CD4-positive, alpha-beta T cell treated with Interferon alpha-2 for 1 hour (primary cell): ENCODE measurements at places on chromosomes 4 and X.

DNA sequence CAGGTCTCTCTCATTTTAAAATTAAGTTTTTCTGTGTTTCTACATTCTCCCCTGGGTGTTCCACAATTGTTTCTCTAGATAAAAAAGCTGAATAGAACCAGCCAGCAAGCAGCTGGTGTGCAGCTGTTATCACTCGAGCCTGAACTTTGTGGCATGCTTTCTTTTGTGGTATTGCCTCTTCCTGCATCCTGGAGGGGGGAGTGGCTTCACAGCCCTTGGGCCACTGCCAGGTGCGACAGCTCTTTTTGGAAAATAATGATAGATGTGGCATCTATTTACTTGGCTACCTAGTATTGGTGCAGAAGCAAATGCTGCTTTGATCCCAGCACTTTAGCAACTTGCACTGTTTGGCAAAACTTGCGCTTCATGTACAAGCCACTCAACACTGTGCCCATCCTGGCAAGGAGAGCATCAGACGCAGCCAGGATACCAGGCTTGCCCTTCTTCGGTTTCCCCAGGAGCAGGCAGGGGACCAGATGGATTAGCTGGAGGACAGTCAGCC is 69.4 kb downstream of the HMGB2 start:
- peak; percentile 9 for DNase-seq

DNA sequence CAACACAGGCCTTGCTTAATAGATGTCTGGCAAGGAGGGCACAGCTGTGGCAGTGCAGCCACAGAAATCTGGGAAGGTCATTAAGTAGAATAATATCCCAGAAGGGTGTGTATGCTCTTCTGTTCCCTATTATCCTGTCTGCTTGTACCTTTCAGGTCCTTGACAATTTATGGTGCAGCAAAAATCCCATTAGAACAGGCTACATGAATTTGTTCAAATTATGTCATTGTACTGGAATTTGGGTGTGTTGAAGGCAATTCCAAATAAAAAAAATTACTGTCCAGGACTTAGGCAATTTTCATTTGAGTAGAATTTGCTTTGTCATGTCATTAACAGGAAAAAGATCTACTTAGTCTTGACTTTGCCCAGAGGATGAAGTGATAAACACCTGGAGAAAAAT is 192.1 kb downstream of the IDS start:
- no peak for DNase-seq

DNA sequence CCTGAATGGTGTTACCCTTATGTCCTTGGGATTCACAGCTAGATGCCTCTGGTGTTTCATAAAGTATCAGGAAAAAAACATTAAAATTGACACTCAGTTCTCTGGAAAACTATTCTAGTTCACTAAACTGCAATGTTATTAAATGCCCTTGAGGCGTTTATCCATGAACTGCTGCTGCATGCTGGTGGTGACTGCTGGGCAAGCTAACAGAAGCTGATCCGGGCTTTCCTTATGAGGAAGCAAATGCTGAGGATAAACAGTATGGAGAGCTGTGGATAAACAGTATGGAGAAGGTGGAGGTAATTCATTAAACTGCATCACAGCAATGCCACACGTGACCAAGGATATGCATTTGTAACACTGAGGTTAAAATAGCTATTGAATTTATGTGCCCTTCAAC is 227.0 kb downstream of the NR3C2 start:
- DNase-seq: no peak

DNA sequence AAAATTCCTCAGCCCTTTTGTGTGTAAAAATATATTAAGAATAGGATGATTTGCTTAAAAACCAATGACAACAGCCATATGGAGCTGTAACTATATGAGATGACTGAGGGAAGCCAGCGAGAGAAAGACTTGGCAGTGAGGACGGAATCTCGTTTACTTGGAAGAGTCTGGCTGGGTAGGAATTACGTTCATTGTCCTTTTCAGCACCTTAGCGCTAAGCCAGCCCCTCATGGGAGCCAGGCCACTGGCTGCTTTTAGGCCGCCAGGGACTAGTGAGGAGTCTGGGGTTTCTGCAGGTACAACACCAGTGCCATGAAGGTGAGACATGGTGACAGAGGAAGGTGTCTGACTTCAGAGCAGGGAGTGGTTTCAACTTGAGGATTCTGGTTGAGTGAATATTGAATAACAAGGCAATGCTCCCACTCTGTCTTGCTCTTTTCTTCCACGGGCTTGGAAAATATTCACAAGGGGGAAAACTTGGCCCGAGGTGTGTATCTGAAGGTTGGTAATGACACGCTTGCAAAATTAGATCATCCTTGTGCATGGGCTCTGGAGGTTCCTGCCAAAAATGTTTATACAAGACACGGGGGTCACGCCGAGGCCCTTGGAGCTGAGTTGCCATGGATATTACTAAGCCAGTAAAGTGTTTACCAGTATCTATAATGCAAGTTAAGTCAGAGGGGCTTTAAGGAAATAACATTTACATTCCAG is 17.4 kb downstream of the KLF3 start:
- no peak for DNase-seq

- DNase-seq: no peak
Measured at GRCh38 chr4:88660446-88661294, 37.0 kb downstream of the NAP1L5 start.

DNA sequence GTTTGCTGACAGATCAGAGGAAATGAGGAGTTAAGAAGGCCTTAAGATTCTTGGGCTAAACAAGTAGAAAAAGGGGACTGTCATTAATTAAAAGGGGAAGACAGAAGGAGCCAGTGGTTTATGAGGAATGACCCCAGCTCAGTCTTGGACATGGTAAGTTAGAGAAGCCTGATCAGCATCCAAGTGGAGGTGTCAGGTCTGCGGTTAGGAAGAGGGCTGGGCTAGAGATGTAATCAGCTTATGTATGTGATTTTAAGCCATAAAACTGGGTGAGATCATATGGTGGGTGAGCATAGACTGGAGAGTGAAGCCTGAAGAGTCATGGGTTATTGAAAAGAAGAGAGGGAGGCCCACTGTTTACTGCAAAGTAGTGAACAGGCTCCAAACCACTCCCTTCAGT is 246.1 kb downstream of the NR3C2 start:
- DNase-seq: no peak

- DNase-seq: no peak
Measured at GRCh38 chr4:184641022-184641421, 8.2 kb downstream of the CASP3 start.

DNA sequence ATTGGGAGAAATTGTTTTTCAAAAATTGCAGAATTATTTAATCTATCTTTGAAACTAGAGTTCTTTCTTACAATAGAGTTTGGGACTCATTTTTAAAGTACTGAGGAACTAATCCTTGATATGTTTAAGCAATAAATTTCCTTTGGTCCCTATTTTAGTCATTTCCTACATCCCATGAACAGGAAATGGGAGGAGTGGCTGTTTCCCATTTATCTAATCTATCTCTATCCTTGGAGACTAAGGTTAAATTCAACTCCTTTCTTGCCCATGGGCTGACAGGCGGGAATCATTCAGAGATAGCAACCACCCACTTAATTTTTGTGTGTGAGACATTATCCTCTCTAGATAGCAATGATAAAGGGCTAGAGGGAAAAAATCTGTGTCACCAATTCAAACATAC is 131.6 kb upstream of the EMCN start:
- no peak for DNase-seq

GRCh38 chr4:185837415-185838103 is 25.6 kb upstream of the SORBS2 start:
- no peak for DNase-seq

DNA sequence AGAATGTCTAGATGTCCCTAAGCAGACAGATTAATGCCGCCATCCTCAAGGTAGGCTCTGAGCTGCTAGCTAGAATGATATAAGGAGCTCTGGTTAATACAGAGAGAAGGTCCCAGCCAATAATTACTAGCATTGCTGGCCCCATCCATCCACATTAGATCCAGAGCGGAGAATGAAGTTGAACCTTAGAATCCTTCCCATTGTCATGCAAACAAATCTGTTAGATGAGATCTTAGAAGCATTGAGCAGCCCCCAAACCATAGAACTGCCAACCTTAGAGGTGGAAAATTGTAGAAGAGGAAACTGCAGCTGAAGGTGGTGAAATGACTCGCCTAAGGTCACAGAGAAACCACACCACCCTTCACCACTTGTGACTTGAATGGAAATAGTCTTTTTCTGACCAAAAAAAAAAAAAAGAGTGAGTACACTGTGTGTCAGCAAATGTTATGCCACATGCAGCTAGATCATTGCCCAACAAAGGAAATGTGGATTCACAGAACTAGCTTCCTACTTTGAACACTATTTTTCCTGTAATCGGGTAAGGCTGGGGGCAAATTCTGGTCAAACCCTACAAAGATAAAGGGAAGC is 162.1 kb downstream of the SMIM20 start:
- DNase-seq: peak; percentile 55

GRCh38 chr4:7034262-7035081 is 8.7 kb upstream of the TADA2B start:
- DNase-seq: no peak

DNA sequence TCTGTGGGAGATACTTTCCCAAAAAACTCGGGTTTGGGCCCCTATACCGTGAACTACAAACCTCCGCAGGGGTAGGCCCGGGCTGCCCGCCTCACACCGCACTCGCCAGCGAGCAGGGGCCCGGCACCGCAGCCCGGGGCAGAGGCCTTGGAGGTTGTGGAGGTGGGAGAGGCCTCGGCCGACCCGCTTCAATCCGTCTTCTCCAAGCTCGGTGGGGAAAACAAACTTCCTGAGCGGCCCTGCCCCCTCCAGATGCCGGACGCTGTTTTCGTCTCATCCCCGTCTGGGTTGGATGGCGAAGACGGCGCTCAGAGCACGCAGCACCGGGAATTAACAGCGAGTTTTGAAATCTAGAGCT is 442 bp upstream of the MCUB start:
- peak; percentile 12 for DNase-seq

DNA sequence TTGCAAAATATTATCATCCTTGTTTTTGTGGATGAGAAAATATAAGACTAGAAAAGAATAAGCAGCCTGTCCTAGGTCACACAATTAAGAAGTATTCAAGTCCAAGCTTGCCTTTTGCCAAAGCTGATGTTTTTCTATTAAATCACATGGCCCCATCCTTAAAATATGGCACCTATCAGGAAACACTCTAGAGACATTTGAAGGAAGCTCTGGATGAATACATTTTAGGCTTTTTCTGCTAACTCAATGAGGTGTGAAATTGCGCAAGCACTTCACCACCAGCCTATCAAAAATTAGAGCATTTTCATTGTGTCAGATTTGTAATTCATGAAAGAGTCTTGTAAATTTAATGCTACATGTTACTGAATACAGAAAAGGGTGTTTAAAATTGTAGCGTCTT is 251.1 kb upstream of the MAD2L1 start:
- no peak for DNase-seq

GRCh38 chr4:57425610-57426009 is 315.4 kb upstream of the IGFBP7 start:
- DNase-seq: no peak

DNA sequence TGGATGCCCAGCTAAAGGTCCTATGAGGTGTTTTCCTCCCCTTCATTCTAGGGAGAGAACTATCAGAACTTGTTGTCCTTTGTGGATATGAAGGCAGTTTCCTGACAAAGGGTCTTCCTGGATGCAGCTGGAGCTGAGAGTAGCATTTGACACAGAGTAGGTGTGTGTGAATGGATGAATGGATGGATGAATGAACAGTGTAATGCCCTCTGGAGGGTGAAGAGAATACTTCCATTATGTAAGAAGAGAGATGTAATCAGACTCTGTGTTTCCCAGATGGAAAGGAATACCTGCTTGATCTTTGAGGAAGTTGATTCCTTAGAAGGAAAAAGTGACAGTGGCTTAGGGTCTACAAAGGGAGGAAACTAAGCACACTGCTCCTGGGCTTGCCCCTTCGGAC is 55.4 kb upstream of the AADAT start:
- no peak for DNase-seq

DNA sequence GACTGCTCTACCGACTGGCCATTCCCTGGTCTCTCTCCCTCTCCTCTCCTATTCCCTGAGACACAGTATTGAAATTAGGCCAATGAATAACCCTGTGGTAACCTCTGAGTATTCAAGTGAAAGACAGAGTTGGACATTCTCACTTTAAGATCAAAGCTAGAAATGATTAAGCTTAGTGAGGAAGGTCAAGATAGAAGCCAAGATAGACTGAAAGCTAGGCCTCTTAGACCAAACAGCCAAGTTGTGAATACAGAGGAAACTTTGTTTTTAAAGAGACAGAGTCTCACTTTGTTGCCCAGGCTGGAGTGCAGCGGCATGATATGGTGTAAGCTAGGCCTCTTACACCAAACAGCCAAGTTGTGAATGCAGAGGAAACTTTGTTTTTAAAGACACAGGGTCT is 64.6 kb downstream of the KDM6A start:
- no peak for DNase-seq

DNA sequence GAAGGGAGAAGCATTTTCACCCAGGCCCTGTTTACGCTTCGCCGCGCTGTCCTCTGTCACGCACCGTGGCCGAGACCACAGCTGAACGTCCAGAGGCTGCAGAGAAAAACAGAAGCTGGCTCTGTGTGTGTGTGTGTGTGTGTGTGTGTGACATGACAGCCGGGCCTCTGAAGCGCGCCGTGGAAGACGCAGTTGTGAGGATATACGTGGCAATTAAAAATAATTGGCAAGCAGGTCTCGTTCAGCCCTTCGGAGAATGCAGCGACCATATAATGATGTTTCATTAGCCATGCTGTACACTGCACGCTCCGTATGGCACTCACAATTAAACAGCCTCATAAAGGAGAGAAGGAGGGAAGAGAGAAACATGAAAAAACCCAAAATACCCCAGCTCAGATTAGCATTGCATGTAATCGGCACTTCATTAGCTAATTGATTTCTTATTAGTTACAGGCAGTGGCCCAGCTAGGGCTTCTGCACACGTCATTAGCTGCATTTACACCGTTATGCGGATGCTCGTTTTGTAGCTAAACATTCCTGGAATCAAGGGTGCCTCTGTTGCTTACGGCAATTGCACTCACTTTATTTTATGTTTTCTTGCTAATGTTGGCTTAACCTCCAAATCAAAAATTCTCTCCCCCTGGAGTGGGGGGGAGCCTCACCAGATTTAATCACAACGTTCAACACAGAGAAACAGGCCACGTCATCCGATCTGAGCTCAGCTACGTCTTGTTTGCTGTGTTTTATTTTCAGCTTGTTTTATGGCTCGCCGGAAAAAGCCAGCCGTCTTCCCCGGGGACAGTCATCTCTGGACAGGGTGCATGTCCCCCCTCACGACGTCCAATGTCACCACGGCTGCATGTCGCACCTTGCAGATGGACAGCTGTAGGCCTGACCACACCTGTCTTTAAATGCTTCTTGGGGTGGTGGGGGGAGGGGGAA is 74.6 kb upstream of the SHOX start:
- DNase-seq: no peak

DNA sequence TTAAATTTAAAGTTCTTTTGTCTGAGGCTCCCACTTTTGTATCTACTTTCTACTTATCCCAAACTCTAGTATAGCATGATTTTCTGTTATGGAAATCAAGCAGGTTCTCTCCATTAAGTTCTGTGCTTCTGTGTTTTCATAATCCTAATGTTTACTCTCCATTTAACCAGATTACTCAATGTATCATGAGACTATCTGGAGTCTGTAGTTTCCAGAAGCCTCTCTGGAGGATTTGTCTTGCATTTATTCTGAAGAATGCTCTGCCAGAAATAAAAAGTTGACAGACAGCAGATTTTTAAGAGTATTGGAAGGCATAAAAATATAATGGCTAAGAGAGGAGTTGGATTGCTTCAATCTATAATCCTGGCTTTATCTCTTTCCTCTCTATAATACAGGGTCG is 39.2 kb upstream of the PLS3 start:
- DNase-seq: no peak

GRCh38 chr4:109319156-109319555 is 16.7 kb upstream of the COL25A1 start:
- DNase-seq: no peak
